ENCODE measurements at places on chromosomes 1 and 21.
A peak's percentile ranks its signal among the peaks of the same experiment; 100 is the strongest.

GRCh38 chr1:14010476-14010875, 310.5 kb downstream of the PRDM2 start:
- no peak for DNase-seq

- no peak for DNase-seq
Observed at GRCh38 chr1:9278585-9279153, 14.0 kb upstream of the SPSB1 start.

DNA sequence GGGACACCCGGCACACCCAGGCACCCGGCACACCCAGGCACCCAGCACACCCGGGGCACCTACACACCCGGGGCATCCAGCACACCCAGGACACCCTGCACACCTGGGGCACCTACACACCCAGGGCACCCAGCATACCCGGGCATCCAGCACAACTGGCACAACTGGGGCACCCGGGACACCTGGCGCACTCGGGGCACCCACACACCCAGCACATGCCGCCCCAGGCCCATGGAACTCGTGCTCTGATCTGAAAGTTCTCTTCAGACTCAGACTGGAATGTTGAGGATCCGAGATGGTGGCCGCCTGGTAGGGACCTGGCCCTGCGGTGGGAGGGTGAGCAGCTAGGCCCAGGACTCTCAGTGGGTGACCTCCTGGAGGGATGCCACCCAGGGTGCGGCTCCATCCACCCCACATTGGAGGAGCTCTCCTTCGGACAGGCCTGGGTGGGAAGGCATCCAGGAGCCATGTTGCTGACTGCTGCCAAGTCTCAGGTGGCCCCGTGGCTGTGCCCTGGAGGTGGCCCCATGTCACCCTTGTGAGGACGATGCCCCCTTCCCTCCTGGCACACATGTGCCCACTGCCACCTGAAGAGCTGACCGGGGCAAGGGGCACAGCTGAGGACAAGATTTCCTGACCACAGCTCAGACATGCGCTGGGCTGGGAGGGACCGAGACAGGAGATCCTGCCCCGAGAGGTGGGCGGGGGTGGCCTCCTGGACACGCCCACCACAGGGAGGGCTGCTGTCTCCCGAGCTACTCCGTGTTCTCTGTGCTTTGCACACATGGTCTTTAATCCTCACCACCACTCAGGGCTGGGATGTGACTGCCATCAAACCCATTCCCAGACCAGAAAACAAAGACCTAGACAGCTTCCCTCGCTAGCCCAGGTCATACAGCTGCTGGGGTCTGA, 37.0 kb downstream of the UBE2G2 start:
- no peak for DNase-seq

- no peak for DNase-seq
Observed at GRCh38 chr1:81126989-81127581, 673.6 kb upstream of the ADGRL2 start.

DNA sequence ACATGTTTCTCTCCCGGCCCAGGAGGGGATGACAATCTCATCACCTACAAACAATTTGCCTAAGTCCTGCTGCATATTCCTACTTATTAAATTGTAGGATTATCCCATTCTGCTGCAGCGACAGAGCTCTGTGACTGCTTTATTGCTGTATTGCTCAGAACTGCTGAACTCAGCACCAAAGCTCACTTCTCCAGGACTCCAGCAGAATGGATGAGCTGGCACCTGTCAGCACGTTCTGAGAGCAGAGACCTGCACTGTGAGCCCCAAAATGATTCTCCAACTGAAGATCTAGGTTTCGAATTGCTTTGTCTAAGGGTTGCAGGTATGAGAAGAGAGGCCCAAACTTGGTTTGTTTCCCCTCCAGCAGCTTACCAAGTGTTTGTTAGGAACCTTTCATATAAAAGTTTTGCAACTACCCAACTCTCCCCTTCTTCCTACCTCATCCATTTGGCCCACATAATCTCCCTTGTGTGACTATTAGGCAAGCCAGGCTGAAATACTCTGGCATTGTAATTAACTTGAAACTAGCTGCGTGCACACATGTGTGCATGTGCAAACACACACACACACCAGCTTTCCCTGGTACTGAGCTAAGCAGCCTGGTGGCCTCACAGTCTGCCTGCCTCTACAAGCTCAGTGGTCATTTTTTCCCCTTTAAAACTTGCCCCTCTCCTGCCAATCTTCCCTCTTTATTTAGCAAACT, 161.4 kb upstream of the CAMK1G start:
- DNase-seq, result no peak

GRCh38 chr1:32199043-32199716, 1.2 kb upstream of the CCDC28B start:
- no peak for DNase-seq

- DNase-seq, result no peak
Observed at GRCh38 chr1:96688767-96689166, 32.8 kb upstream of the PTBP2 start.

DNA sequence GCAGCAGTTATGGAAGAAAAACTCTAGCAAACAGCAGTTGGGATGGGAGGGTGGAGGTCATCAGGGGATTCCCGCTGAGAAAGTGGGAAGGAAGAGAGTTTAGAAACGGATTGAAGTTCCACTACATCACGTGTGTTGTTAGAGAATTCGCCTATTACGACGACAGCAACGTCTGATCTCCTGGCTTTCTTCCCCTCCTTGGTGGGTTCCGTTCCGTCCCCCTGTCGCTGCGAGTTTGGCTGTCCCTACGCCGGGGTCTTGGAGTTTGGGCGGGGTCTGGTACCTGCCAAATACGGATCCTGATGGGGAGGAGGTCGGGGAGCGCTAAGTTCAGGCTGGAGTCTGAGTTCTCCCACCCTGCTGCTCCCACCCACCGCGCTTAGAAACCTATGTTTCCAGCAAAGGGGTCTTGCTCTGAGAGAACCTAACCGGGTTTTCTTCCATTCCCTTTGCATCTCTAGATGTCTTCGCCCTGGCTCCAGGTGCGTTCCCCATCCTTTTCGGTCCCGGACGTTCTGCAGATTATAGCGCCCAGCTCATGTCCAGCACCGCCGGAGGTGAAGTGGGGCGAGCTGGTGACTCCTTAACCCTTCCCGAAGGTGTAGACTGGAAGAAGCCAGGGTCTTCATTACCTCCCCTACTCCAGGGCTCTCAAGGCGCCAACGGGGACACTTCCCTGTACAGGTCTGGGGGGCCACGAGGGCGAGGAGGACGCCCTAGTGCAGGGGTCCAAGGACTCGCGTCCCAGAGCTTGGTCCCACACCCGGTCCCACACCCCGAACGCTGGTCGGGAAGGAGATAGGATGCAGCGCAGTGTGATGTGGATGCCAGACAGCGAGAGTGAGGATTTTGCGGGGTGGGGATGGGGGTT, 641 bp upstream of the KCNK2 start:
- DNase-seq, result no peak

GRCh38 chr1:159430985-159431384, 1.0 kb upstream of the OR10J4 start:
- no peak for DNase-seq

DNA sequence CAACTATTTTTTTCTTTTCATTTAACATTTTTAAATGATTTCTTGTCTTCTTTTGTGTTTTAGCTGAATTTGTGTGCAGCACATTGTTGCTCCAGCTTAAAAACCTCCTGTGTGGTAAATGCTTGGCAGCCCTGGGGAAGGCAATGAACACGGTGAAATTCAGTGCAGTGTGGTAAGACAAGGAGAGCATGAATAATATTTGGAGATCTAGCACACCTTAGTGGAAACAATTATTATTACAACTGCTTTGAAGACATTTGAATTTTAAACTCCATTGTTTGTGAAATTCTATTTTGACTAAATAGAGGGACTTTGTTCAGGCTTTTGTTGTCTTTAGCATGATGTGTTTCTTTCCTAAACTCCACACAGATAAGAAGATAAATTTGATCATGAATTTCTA, 242.6 kb upstream of the CXADR start:
- DNase-seq, result peak; percentile 75

GRCh38 chr21:36835383-36835795, 131.1 kb downstream of the HLCS start:
- DNase-seq, result no peak

DNA sequence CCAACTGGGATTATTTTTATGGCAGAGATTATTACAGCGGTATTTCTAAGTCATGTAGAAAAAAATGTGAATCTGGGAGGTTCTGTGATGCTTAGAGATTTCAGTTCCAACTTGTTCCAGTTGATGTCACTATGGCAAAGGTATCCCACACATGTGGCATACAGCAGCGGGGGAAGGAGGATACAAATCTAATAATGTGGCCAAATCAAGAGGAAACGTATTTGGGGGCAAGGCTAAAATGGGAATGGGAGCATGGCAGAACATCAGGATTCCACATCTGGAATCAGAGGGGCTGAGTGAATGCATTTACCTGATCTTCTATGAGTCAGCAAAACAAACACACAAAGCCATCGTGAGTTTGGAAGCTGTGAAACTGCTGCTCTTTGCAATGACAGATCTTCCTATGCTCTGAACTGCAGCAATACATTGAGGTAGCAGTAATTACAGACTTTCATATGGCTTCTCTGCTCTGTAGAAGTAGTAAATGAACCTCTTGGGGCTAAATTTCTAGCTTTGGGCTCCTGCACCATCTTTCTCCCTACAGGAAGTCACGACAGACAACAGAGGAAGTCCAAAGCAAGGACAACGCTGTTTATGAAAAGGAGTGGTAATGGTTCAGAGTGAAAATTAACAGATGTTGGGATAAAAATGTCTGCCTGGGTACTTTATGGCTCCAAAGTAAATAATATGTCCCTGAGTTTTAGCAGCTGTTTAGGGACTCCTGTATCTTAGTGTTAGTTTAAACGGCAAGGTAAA, 55.5 kb downstream of the GABPA start:
- no peak for DNase-seq

DNA sequence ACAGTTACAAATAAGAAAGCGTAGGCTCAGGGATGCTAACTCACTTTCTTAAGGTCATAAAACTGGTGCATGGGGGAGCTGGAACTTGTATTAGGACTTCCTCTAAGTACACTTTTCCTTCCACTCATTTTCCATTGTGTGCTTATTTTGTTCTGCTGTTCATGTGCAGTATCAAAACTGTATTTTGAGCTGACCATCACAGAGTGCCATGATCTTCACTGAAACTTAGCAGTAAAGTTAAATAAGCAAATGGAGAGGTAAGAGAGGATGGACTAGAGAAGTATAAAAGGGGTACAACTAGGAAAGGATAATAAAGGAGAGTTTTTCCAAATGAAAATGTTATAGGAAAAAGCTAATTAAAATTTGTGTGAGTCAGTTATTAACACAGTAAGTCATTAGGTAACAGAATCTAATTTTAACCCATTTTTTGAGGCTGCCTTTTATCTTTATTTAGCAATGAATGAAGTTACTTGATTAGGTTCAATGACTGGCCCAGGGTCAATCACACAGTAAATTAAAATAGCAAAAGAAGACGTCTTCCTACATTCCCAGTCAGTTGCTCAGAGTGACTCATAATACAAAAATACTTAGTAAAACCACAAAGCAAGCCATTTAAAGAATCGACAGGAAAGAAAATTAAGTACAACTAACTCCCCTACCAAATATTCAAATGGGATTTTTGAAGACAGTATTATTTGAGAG, 165.8 kb upstream of the C1orf105 start:
- no peak for DNase-seq

DNA sequence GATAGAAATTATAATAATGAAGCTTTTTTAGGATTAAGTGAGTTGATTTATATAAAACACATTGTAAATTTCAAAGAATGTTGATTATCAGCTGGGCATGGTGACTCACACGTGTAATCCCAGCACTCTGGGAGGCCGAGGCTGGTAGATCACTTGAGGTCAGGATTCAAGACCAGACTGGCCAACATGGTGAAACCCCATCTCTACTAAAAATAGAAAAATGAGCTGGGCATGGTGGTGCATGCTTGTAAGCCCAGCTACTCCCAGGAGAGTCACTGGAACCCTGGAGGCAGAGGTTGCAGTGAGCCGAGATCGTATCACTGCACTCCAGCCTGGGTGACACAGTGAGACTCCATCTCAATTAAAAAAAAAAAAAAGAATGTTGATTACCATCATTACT, 18.4 kb downstream of the ADAMTS1 start:
- DNase-seq, result no peak

GRCh38 chr1:107782217-107782845, 182.6 kb downstream of the VAV3 start:
- no peak for DNase-seq

- peak; percentile 85 for DNase-seq
Observed at GRCh38 chr1:201982082-201982622, 296 bp upstream of the RNPEP start.

GRCh38 chr1:59718989-59719360, 95.8 kb upstream of the HOOK1 start:
- DNase-seq, result no peak

GRCh38 chr1:85570446-85571180, 9.9 kb upstream of the CCN1 start:
- DNase-seq, result no peak

GRCh38 chr1:190679044-190679443, 201.4 kb upstream of the BRINP3 start:
- no peak for DNase-seq

- DNase-seq, result peak; percentile 68
Observed at GRCh38 chr1:12615159-12615864, 2.7 kb downstream of the DHRS3 start.

DNA sequence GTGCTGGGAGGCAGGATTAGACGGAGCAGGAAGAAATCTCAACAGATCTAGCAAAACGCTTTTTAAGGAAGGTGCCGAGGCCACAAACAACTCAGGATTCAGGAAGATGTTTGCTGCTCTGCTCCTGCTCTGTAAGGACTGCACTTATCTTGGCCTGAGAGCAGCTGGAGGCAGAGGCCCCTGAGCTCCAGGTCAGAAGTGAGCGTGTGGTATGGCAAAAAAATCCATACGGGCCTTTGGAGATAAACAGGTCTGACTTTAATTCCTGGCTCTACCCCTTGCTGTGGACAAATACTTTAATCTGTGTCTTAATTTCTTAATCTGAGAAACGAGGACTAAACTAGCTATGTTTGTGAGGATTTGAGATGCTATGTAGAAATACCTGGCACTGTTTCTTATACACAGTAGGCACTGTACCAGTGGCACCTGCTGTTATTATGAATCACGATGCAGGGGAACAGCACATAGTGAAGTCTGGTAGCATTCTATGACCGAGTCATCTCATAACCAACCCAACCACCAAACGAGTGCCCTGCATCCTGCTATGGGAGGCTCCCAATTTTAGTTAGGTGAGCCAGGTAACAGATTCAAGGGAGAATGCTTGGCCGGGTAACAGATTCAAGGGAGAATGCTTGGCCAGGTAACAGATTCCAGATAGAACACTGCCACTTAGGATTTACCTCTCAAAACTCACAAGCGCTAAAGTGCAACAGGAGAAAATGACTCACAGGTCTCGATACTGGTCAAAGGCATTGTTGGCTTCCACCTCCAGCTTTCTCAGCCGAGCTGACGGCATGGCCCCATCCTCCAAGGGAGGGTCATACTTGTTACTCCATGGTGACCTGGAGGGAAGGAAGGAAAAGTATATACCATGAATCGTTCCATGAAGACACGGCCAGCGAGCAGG, 65.9 kb downstream of the SLC66A1 start:
- no peak for DNase-seq

DNA sequence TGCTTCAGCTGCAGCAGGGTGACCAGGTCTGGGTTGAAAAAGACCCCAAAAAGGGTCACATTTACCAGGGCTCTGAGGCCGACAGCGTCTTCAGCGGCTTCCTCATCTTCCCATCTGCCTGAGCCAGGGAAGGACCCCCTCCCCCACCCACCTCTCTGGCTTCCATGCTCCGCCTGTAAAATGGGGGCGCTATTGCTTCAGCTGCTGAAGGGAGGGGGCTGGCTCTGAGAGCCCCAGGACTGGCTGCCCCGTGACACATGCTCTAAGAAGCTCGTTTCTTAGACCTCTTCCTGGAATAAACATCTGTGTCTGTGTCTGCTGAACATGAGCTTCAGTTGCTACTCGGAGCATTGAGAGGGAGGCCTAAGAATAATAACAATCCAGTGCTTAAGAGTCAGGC, 2.9 kb downstream of the C1QA start:
- no peak for DNase-seq
